Thymus (tissue), 14 donors: ENCODE measurements at places on chromosomes 4 and X. TPM values are rescaled to one million over a fixed set of nuclear protein-coding genes. Genes with fewer than 3 reads are reported as not detected.

Gene SSX1
- not detected for total RNA-seq

Gene ASB11
- total RNA-seq: 0.05 TPM

Gene TRIM2
- 5.0 TPM for total RNA-seq

Gene STK26
- total RNA-seq: 79.0 TPM

Gene SPACA5
- not detected for total RNA-seq

Gene PDK3
- total RNA-seq: 12.5 TPM

Gene TMEM144
- 2.5 TPM for total RNA-seq

Gene PI4K2B
- 20.4 TPM for total RNA-seq

Gene FAM47E
- 1.1 TPM for total RNA-seq

GRCh38 chr4:90215286-90215685 is 88.1 kb downstream of the CCSER1 start:
- DNase-seq: no peak

DNA sequence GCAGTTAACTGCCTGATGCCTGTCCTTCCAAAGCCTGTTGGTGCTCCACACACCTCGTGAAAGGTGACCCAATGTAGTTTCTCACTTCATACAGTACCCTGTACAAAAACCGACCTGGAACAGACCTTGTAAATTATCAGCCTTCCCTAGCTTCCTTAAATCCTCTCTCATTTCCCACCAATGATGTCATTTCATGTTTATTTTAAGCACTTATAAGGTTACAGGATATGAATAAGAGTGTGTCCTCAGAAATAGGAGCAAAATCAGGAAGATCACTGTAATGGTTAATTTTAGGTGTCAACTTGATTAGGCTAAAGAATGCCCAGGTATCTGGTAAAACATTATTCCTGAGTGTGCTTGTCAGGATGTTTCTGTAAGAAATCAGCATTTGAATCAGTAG is 44.7 kb downstream of the TMEM150C start:
- no peak for DNase-seq

GRCh38 chr4:175229154-175229553 is 311.0 kb downstream of the ADAM29 start:
- DNase-seq: no peak

- peak; percentile 30 for DNase-seq
These were observed 57.6 kb upstream of the LGI2 start for GRCh38 chr4:25088093-25088952.

GRCh38 chrX:154731881-154732280 is 19.0 kb downstream of the GAB3 start:
- no peak for DNase-seq

DNA sequence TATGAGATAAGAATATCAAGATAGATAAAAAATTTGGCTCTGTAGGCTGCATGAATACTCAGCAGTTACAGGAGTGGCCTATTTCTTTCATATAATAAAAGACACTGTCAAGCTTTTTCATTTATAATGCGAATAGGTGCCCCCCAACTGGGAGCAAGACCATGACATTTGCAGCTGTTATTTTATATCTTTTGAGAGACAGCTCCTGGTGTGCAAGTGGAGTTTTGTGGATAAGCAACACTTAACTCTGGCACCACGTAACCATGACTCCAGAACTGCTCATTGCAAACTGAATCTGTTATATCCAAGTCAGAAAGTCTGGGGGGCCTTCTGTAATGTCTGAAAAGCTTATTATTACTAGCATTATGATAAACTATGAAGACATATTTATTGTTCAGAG is 1372.4 kb downstream of the C4orf33 start:
- no peak for DNase-seq

DNA sequence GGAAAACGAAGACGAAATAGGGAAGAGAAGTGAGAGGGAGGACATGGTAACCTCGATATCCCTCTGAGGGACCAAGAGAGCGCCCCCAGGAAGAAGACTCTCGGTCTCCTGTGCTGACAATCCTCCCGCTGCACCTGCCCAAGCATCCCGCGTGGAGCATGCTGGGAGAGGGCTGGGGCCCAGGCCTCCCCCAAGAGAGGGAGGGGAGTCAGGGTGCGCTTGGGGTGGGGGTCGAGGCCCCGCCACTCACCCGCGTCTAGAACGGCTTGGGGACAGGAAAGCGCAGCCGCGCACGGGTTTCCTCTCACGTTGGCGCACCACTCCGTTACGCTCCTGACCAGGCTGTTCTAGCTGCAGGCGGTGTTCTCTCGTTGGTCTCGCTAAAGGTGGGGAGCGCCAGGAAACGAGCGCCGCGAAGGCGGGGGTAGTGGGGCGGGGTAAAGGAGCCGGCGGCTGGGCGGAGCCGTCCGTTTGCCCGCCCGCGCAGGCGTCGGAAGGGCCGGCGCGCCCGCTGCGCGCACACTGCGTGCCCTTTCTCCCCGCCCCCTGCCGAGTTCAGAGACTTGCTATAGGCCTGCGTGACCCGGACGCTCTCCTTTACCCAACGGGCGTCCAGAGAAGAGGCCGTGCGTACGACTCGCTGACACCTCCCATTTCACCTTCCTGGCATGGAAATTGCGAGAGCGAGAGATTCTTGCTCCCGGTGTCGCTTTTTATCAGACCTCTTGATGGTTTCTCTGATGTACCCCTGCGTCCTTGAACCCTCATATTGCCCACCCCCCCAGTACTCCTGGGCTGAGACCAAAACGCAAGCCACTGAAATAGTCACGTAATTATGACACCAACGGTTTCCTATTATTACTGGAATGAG is at the start of gene C1GALT1C1:
C1GALT1C1 (minus strand) TSS at position 388 of the 871 bp plus-strand sequence. CDS start 2,888 bp downstream, outside the sequence.
- DNase-seq: peak; percentile 95

DNA sequence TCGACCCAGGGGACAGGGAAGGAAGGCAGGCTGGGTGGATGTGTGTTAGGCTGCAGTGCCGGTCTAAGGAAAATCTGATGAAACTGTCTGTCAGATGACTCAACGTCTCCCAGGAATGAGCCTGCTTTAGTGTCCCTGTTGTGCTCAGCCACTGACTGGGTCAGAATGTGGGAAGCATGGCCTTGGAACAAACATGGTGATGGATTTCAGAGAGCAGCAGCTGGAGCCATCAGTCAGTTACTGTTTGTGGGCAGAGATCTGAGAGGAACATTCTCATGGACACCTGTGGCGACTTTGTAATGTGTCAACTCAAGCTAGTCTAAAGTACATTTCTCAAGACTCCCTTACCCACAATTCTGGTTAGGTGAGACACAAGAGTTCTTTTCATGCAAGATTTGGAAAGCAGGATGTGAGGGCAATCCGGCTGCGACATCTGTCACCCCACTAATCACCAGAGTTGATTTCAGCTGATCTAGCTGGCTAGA is 63.2 kb downstream of the ANAPC10 start:
- peak; percentile 19 for DNase-seq

- no peak for DNase-seq
These were observed 60.4 kb upstream of the HPF1 start for GRCh38 chr4:169818063-169818679.

- no peak for DNase-seq
These were observed 255.6 kb upstream of the JADE1 start for GRCh38 chr4:128553686-128554515.

- no peak for DNase-seq
These were observed 98.0 kb downstream of the GASK1B start for GRCh38 chr4:158074851-158075250.
